ENCODE measurements at places on chromosomes 16 and 17. TPM values are rescaled to one million over a fixed set of nuclear protein-coding genes. Genes with fewer than 3 reads are reported as not detected.

SYCE1L gene
- 0.33 TPM for total RNA-seq

SLC5A11 gene
- total RNA-seq = under 0.01 TPM

- H3K4me3 ChIP-seq = no peak overlapping the region
- H3K27ac ChIP-seq = no peak overlapping the region
- no peak for DNase-seq
- H3K4me1 ChIP-seq = peaks cover 3% of the 10 kb centered on the region
Measured at GRCh38 chr16:73225983-73226382, 178.1 kb upstream of the ZFHX3 start.

CCL13 gene
- total RNA-seq = under 0.01 TPM

DNA sequence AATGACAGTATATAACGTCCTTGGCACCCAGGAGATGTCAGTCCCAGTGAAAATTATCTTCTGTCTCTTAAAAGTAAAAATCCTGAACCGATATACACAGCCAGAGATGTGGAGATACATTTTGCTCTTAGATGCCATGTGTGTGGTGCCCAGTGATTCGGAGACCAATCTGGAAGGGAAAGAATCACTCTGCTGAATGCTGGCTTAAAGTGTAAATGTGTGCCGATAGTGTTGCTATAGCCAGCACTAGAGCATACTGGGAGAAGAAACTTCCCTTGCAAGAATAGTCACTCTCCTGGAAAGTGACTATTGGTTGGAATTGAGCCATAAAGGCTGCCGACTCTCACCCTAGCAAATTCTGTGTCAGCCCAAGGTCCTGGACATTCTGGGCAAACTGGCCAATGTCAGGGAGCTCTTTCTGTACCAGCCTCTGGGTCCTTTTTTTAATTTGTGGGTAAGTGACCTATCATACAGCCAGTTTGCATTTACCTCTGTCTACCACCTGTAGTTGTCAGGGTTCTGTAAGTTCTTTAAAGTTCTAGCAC, 44.2 kb upstream of the HNF1B start:
- no peak overlapping the region for H3K27ac ChIP-seq
- H3K4me3 ChIP-seq = no peak overlapping the region
- H3K4me1 ChIP-seq = peaks cover 2% of the 10 kb centered on the region
- peaks cover 11% of the 10 kb centered on the region for H3K27me3 ChIP-seq
- no peaks in the 10 kb centered on the region for H3K36me3 ChIP-seq

CASKIN1 gene
- total RNA-seq = 0.17 TPM

GRCh38 chr17:7667656-7668406, 17.1 kb downstream of the ATP1B2 start:
- H3K4me1 ChIP-seq = no peaks in the 10 kb centered on the region
- H3K4me3 ChIP-seq = no peak overlapping the region
- peaks cover 5% of the 10 kb centered on the region for H3K36me3 ChIP-seq
- no peaks in the 10 kb centered on the region for H3K27me3 ChIP-seq
- DNase-seq = no peak

DNA sequence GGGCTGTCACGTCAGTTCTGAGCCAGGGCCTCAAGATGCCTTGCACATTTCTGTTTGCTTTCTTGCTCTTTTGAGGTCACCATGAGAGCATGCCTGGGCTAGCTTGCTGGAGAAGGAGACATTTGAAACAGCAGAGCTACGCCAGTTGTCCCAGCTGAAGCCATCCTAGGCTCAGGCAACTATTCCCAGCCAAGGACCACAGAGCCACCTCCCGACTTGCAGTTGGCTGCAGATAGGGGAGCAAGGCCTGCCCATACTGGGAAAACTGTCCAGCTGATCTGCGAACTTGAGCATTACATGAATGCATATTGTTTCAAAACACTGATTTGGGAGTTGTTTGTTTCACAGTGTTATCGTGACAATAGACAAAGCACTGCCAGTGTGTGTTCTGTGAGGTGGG, 340.8 kb downstream of the XYLT1 start:
- DNase-seq = no peak
- H3K27ac ChIP-seq = no peak overlapping the region
- H3K4me3 ChIP-seq = no peak overlapping the region
- H3K36me3 ChIP-seq = peaks cover 2% of the 10 kb centered on the region

DNA sequence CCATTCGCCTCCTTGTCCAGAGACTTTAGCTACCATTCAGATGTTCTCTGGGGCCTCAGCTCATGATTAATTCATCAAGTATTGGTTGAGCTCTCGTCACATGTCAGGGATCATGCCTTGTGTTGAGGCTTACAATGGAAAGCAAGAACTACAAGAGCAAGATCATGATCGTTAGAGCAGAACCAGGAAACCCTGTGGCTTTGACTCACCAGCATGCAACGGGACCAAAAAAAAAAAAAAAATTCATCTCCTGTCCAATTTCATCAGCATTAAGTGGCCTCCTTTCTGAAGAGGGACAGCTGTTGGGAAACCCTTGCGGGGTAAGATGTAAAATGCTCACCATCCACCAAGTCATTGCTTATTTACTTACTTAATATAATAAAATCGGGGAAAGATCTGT, 12.1 kb upstream of the USP10 start:
- H3K4me1 ChIP-seq = peaks cover 8% of the 10 kb centered on the region
- DNase-seq = peak; percentile 90
- no peaks in the 10 kb centered on the region for H3K36me3 ChIP-seq
- peak overlapping the region; percentile 60 for H3K27ac ChIP-seq
- no peaks in the 10 kb centered on the region for H3K27me3 ChIP-seq

DNA sequence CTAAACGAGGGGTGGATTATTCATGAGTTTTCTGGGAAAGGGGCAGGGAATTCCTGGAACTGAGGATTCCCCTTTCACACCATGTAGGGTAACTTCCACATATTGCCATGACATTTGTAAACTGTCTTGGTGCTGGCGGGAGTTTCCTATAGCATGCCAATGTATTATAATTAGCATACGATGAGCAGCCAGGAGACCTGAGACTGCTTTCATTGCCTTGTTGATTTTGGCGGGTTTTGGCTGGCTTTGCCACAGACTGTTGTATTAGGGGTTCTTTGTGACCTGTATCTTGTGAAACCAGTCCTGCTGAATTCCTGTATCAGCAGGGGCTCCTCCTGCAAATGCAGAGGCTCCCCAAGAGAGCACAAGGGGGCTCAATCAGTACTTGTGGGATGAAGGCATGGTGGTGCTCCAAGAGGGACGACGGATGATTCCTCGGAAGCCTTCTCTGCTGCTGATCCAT, 104.4 kb upstream of the CACNG5 start:
- H3K4me1 ChIP-seq = no peaks in the 10 kb centered on the region
- no peak overlapping the region for H3K4me3 ChIP-seq
- H3K27ac ChIP-seq = no peak overlapping the region
- H3K36me3 ChIP-seq = peaks cover 6% of the 10 kb centered on the region

DNA sequence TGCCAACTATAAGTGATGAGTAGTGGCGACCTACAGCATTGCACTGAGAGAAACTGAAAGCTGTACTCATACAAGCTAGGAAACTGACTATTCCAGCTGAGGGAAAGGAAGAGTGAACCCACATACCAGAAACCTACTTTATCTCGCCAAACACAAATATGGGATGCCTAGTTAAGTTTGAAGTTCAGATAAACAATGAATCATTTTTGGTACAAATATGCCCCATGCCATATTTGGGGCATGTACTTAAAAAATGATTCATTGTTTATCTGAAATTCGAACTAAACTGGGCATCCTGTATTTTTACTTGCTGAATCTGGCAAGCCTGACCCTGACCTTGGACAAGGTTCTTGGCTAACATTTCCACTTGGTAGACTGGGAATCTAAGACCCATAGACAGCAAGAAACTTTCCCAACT, 527.8 kb upstream of the PSMD7 start:
- H3K27ac ChIP-seq = no peak overlapping the region
- H3K36me3 ChIP-seq = no peaks in the 10 kb centered on the region
- DNase-seq = no peak
- H3K4me1 ChIP-seq = no peaks in the 10 kb centered on the region
- H3K4me3 ChIP-seq = no peak overlapping the region
